Activated CD4-positive, alpha-beta T cell treated with anti-CD3 and anti-CD28 coated beads, Interleukin-2, amount 50 U/mL, for 4 hours (primary cell): ENCODE measurements at places on chromosomes 2 and 18.
A peak's percentile ranks its signal among the peaks of the same experiment; 100 is the strongest.

- no peak for DNase-seq
These were observed 132.3 kb upstream of the TFPI start for GRCh38 chr2:187686416-187687024.

- DNase-seq, result no peak
These were observed 2.2 kb downstream of the TGIF1 start for GRCh38 chr18:3451989-3452749.

DNA sequence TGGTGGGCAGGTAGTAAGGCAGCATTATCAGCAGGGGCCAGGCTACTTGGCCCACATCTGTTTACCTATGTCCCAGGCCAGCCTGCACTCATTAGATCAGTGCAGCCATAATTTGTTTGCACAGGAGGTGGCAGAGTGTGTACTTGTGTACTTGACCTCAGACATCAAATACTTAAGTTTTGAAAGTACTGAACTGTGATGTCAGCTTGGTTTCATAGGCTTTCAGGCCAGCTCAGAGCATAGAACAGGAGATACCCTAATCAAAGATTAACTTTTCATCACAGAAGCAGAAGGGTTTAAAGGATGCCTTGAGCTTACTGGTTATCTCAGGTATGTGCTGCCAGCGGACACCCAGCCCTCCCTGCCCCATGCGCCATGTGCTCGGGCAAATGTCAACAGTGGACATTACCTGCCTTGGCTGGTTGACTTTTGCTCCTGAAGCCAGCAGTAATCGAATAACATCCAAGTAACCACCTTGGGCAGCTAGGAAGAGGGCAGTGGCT, 33.2 kb downstream of the ANKRD29 start:
- no peak for DNase-seq

- DNase-seq, result no peak
These were observed 30.6 kb upstream of the SH3RF3 start for GRCh38 chr2:109098251-109098920.

DNA sequence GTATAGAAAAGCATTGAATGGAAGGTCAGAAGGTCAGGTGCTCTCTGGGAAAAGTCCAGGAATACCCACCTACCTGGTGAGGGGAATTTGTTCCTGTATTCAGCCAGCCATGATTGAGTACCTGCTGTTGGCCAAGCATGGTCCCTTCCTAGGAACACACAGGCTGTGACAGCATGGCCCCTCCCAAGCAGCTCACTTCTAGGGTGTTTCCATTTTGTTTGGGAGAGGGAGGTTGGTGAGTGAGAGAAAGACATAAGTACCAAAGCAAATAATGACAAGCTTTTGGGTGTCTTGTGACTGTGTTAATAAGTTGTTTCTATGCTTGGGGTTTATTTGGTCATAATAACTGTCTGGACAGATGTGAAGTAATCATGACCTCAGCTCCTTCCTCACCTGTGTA, 46.3 kb downstream of the CABLES1 start:
- no peak for DNase-seq

DNA sequence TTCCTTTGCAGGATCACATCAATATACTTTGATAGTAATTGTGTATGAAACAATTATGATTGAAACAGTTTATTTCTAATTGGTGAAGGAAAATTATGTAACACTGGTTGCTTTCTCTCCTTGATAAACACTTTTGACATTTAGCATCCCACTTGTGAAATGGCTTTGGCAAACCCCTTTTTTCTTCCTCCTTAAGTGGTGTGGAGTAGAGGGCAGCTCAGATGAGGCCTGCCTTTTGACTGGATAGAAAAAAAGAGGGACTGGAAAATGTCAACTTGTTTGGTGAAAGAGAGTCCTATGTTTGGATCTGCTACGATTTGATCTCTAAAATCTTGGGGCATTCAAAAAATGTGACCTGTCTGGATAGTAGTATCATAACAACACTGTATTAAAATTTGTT, 318.3 kb downstream of the MEIS1 start:
- no peak for DNase-seq

DNA sequence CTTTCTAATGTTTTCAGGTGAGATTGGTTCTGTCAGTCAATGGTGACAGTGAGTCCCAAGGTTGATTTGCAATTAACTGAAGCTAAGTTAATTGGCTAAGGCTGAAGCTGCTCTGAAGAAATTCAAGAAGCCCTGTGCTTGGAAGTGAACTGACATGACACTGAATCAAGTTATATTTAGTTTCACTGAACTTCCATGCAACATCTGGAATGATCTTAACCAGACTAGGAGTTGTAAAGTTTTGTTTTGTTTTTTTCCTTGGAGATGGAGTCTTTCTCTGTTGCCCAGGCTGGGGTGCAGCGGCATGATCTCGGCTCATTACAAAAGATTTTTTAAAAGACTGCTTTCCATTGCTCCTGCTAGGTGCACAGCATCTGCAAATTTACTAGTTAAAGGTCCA, 11.4 kb downstream of the SERPINB5 start:
- no peak for DNase-seq

GRCh38 chr2:33184041-33184440, 237.3 kb downstream of the LTBP1 start:
- DNase-seq, result no peak

DNA sequence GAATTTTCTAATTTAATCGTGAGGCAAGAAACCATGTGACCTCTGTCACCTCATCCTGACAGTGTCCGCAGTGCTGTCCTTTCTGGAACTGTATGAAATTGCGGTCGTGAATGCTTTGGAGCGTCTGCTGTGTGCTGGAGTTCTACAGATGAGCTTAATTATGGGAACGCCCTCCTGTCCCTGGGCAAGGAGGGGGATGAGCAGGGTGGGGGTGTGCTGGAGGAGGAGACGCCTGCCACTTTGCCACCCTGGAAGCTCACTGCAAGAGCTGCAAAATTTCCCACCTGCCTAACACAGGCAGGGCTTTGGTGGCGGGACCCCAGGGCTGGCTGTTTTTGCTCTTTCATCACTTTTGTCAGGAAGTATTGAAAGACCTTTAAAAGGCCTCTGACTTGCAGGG, 6.5 kb downstream of the LPIN1 start:
- no peak for DNase-seq

GRCh38 chr2:232374356-232374755, 4.2 kb upstream of the ALPP start:
- no peak for DNase-seq

- DNase-seq, result no peak
These were observed 2.8 kb upstream of the NCL start for GRCh38 chr2:231467016-231467545.

DNA sequence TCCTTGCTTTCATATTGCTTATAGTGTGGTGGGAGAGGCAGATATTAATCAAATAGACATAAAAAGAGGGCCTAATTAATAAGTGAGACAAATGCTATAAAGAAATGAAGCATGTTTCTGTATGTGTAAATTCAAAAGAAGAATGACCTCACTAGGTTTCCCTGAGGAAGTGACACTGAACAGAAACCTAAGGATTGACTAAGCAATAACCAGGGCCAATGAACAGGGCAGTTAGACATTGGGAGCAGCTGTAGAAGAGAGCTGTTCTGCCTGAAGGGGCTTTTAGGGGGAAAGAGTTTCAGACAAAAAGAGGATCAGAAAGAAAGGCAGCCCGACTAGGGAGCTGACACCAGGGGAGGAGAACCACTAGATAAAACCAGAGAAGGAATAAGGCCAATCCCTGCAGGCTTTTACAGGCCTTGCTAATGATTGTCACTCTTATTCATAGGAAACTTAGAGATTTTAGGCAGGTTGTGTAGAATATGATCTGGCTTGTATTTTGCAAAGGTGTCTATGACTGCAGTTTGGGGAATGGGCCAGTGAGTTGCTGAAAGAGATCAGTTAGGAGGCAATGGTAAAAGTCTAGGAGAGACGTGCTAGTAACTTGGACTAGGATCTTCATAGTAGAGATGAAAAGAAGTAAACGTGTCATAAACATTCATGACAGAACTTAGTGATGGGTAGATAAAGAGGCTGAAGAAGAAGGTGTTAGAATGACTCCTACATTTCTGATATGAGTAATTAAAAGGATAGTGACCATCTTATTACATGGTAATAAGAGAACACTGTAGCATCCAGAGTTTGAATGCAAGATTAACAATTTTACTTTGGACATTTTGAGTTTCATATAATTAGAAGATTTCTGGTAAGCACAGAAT, 26.8 kb upstream of the NABP1 start:
- DNase-seq, result no peak

DNA sequence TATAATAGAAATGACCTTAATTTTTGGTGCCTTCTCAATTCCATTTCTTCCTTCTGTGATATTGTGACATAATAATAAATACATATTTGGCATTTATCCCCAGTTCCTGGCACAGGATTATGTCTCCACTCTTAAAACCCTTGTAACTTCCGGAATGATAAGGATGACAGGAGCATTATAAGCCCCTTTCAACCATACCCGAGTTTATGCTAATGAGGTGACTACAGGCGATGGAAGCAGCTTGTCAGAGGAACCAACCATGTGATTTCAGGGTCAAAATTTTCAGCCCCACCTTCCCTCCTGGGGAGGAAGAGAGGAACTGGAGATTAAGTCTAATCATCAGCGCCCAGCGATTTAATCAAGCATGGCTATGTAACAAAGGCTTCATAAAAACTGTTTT, 528.5 kb upstream of the CRIM1 start:
- DNase-seq, result no peak

- no peak for DNase-seq
These were observed 56.0 kb upstream of the LRPPRC start for GRCh38 chr2:44051593-44052347.

DNA sequence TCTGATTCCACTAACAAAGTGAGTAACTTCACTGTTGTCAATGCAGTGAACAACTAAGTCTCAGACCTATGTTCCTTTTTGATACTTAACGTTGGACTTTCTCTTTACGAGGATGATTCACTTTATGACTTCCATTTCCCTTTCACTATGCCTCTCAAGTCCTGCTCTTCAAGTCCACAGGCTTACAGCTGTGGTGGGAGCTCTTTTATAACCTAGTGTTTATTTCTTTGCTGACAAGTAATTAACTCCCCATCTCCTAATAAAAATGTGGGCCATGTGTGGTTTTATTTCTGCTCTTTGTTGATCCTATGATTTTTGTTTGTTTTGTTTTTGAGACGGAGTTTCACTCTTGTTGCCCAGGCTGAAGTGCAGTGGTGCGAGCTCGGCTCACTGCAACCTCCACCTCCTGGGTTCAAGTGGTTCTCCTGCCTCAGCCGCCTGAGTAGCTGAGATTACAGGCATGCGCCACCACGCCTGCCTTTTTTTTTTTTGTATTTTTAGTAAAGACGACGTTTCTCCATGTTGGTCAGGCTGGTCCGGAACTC, 142.1 kb downstream of the USP34 start:
- no peak for DNase-seq

DNA sequence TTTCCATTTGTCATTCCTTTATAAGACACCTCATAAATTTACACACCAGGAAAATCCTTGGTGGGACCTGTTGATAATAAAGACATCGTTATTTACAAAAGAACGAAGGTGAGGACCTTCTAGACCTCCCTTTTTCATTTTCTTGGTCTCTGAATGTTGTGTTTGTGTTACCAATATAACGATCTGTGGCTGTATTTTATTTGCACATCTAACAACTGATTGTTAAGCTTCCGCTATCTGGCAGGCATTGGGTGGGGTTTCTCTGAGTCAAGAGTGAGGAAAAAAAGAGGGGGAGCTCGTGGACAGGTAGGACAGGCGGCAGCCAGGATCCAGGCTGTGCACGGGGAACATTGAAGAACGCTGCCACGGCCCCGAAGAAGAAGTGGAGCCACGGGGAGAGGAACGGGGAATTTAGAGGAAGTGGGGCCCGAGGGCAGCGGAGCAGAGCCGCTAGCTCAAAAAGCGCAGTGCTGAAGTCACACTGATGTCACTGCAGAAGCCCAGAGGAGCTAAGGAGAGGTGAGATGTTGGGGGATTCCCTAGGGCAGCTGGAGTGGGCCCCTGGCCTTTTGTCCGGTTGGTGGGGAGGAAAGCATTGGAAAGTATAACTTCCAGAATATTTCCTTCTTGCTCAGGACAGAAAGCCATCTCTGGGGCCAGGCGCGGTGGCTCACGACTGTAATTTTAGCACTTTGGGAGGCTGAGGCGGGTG, 20.9 kb upstream of the DNMT3A start:
- peak; percentile 32 for DNase-seq

DNA sequence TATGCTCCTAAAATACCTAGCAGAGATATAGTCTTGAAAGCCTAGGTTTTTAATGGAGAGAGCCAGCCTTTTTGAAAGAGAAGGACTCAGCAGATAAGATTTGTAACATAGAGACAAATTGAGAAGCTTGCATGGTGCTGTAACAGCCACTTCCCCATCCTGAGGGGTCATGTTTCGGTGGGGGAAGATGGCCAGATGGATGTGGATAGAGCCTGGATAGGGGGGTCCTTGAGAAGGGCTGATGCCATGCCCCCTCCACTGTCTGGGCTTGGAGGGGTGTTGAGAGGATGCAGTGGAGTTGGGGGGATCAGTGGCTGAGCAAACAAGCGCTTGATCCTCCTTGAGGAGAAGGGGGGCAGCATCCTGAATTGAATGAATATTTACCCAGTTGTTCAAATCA, 178.0 kb upstream of the HS6ST1 start:
- no peak for DNase-seq

GRCh38 chr2:181774685-181775084, 94.4 kb upstream of the NEUROD1 start:
- DNase-seq, result no peak

- no peak for DNase-seq
These were observed 169.9 kb downstream of the MC4R start for GRCh38 chr18:60202708-60203107.

- DNase-seq, result no peak
These were observed 283.4 kb upstream of the PARD3B start for GRCh38 chr2:204261846-204262245.

- no peak for DNase-seq
These were observed 3.4 kb downstream of the MAP4K3 start for GRCh38 chr2:39433586-39434195.

GRCh38 chr2:224769489-224769888, 53.3 kb upstream of the CCDC195 start:
- DNase-seq, result no peak

DNA sequence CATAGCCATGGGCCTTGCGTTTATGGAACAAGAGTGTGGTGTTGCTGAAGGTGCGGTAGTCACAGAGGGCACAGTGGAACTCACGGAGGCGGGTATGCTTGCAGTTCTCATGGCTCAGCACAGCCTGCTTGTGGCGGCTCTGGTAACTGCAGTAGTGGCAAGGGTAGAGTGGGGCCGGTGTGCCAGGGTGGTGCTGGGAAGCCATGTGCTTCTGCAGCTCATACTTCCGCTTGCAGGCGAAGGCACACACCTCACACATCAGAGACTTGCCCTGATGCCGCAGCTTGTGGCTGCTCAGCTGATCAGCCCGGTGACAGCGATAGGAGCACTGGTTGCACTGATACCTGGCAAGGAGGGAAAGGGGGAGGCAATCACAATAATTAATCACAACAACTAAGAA, 14.7 kb downstream of the ZNF142 start:
- no peak for DNase-seq

GRCh38 chr2:19312949-19313348, 45.5 kb downstream of the OSR1 start:
- no peak for DNase-seq

GRCh38 chr18:50441501-50441900, 66.7 kb downstream of the SKA1 start:
- no peak for DNase-seq

DNA sequence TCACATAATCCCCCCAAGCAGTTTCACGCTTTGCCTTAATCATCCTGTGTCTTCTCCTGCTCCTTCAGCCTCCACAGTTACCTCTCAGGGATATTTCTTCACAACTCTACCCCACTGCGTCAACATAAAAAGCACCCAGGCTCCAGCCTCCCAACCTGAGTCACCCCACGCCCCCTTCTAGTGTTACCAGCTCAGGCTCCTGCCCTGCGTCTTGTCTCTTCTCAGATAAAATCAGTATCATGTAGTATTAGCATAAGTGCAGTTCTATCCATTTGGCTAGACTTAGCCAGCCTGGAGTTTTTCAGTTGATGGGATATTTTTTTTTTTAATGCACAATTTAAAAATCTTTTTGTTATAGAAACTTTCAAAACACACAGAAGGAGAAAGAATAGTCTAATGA, 9.6 kb upstream of the PELI1 start:
- no peak for DNase-seq
